ENCODE measurements at places on chromosomes 5 and 9. TPM values are rescaled to one million over a fixed set of nuclear protein-coding genes. Genes with fewer than 3 reads are reported as not detected.

DNA sequence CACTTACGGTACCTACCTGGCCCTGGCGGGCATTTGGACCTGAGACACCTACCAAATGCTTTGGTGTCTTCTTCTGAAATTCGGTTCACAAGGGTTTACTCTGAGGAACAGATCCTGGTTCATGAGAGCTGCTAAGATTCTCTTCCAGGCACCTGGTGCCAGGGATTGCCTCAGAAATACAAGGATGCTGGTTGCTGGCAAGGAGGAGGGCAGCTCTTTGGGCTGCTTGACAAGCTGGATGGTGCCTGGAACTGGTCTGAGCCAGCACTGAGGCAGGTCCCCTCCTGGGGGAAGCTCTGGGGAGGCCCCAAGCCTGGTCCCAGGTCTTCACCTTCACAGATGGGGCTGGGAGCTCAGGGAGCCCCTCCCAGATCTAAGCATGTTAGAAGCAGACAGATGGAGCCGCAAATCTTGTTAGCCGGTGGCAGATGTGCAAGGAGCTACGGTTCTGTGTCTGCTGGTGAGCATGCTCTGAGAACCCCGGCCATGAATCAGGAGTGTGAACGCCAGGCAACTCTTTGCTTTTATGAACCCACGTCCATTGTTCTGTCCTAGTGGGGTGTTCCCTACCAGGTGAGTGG lies 16.3 kb downstream of the FABP6 start:
- H3K27ac ChIP-seq = no peak overlapping the region
- no peaks in the 10 kb centered on the region for H3K27me3 ChIP-seq
- no peak for DNase-seq
- H3K36me3 ChIP-seq = no peaks in the 10 kb centered on the region

The ZNF300 gene
- 1.1 TPM for total RNA-seq

The AIF1L gene
- 9.9 TPM for total RNA-seq

DNA sequence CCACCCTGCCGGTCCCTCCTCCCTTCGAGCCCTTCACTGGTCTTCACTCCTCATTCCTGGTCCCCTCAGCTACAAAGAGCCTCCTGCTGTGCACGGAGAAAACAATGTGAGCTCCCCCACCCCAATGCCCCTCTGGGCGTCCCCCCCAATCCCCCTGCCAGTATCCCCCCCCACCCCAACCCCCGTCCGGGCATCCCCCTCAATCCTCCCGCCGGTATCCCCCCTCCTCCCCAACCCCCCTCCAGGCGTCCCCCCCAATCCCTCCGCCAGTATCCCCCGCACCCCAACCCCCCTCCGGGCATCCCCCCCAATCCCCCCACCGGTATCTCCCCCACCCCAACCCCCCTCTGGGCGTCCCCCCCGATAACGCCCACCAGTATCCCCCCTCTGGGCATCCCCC lies 42.8 kb downstream of the EXD3 start:
- H3K4me3 ChIP-seq = no peak overlapping the region
- H3K27me3 ChIP-seq = no peaks in the 10 kb centered on the region
- no peaks in the 10 kb centered on the region for H3K4me1 ChIP-seq

All from heart right ventricle (tissue), 16 donors.